Skeletal muscle cell (primary cell): ENCODE measurements at places on chromosomes 7 and 10.

DNA sequence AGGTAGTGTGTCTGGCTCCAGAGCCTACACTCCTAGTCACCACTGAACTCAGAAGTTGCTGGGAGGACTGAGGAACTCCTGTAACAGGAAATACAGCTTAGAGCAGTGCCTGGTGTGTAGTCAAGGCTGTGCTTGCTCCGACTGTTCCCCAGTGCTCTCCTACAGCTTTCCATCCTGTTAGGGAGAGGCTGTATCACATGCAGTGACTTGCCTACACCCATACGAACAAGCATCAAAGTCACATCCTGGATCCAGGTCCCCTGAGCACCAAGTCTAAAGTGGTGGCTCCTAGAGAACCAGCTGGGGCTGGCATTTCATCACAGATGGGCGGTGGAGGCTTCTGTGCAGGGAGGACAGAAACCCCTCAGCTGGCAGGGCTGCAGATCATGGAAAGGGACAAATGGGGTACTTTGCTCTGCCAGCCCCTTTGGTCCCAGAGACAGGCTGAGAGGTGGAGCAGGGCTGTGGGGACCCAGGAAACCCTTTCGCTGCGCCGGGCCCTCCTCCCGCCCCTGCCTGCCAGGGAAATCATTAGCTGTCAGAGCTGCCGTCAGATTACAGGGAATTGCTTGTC is 7.7 kb downstream of the ASB10 start:
- DNase-seq = no peak

GRCh38 chr7:74010407-74010806 is 17.6 kb upstream of the ELN start:
- DNase-seq = peak; percentile 59

- no peak for DNase-seq
Observed at GRCh38 chr7:100584683-100585510, 1.0 kb downstream of the LRCH4 start.

- DNase-seq = no peak
Observed at GRCh38 chr7:78260826-78261225, 462.3 kb downstream of the PHTF2 start.
